ENCODE measurements at places on chromosomes 2 and 18.
A peak's percentile ranks its signal among the peaks of the same experiment; 100 is the strongest.

GRCh38 chr2:223513771-223514455, 88.2 kb downstream of the SCG2 start:
- DNase-seq = no peak

DNA sequence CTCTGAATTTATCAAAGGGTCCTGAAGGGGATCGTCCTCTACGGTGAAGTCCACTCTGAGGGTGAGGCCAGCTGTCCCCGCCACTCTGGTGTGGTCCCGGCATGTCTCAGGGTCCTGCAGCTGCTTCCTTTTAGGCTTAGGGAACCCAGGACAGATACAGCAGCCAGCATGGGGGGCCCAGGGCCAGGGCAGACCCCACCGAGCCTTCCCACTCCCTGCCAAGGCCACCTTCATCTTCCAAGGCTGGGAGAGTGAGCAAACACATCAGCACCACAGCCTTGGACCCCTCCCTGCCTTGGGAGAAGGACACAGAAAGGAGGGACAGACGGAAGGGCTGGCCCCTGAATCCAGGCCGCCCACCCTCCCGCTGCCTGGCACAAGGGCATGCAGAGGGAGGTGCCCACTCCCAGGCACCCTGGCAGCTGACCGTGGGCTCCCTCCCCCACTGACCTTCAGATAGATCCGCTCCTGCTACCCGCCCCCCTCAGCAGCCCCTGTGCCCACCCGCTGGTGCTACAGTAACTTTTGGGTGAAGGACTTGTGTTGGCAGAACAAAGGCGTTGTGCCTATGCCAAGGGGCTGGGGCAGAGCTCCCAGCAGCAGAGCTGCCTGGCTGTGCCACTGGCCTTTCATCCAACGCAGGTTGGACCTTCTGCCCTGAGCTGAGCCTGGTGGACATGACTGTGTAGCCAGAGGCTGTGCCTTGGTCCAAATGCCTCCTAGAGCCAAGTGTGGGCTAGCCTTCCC, 7.6 kb downstream of the CYP26B1 start:
- DNase-seq = no peak

DNA sequence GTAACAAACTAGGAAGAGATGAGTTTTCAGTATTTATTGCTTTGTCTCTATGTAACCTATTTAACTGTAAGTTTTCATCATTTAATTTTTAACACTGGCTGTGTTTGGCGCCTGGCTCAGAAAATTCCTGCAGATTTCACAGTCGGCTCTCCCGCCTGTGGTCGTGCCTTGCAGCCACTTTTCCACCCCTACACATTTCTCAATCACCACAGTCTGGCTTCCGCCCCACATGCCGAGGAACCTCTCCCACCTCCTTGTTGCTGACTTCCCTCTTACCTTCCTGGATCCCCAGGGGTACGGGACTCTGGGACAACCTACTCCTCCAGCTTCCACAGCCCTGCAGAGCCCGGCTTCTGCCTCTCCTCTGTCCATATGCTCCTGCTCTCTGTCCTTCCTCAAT, 41.6 kb upstream of the MGAT4A start:
- DNase-seq = no peak

- no peak for DNase-seq
Measured at GRCh38 chr2:71751590-71751989, 298.2 kb downstream of the DYSF start.

DNA sequence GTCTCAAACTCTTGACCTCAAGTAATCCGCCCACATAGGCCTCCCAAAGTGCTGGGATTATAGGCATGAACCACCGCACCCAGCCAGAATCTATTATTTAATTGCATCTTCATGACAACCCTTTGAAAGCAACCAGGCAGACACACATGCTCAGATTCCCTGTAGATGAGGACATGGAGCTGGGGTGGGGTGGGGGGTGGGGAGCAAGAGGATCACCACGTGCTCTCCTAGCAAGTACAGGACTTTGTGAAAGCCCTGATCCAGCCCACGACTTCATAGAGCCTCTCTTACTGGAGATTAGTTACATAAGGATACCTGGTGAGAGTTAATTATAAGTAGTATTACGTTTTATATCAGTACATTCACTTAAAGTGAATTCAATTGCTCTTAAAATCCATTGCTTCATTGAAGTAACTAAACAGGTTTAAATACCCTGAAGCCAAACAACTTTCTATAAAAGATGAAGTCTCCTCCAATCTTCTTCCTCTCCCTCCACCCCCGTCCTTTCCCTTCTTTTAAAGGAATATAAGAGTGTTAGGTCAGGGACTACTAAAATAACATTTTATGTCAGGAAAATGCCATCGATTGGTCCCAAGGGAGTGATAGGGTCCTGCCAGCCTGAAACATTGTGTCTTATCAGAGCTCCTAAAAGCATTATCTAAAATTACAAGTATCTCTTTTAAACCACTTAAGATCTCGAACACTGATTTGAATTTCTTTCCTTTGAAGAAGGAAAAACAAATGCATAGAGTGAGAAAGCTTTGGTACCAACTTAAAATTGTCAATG, 123.9 kb downstream of the EPHA4 start:
- DNase-seq = no peak

DNA sequence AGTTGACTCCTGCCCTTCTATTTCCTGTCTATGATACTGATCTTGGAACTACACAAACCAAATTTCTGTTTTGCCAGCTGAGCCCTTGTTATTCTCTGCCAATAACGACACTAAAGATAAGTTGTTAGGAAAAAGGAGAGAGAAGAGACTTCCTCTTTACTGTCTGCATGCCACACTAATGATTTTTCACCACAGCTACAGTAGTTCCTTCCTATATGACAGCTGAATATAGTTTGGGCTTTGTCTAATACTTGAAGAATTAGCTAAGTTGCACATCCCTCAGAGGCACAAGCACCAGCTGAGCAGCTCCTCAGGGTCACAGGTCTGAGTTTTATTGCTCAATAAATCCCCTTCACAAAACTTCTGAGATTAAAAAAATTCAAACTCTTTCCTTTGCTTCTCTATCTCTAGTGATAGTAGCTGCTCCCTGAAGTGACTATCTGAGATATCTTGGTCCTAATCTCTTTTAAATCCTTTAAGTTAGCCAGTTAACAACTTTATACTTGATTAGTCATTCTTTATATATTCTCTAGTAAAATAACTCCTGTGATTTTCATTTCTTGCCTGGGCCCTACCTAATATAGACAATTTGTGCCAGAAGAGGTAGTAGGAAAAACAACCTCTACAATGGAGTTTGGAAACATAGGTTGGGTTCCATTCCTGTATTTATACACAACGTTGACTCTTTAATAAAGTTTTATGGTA, 253.0 kb upstream of the CNTNAP5 start:
- DNase-seq = no peak

GRCh38 chr18:62187543-62188510, 772 bp downstream of the RELCH start:
- DNase-seq = no peak

DNA sequence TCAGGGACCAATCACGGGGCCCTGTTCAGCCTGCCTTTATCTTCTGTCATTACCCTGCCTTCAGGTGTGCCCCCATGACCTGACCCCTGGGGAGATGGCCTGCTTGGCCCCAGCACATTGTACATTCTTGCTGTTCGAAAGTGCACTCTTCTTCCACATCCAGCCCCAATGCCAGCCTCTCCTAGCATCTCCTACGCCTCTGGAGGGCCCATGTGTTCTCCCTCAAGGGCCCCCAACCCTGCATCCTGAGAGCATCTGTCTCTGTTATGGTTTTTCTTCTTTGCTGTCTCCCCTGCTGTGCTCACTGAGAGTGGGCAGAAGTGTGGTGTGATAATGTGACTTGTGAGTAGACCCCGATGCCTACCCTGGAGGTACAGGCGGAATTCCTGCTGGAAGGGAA, 41.5 kb upstream of the OTOS start:
- no peak for DNase-seq

- no peak for DNase-seq
Measured at GRCh38 chr18:10131460-10132395, 217.9 kb downstream of the VAPA start.

GRCh38 chr2:111705711-111706336, 178.2 kb downstream of the ANAPC1 start:
- DNase-seq = peak; percentile 66

GRCh38 chr2:236889791-236890704, 195.6 kb upstream of the COPS8 start:
- no peak for DNase-seq

- no peak for DNase-seq
Measured at GRCh38 chr2:230459216-230459615, 43.2 kb downstream of the SP100 start.

DNA sequence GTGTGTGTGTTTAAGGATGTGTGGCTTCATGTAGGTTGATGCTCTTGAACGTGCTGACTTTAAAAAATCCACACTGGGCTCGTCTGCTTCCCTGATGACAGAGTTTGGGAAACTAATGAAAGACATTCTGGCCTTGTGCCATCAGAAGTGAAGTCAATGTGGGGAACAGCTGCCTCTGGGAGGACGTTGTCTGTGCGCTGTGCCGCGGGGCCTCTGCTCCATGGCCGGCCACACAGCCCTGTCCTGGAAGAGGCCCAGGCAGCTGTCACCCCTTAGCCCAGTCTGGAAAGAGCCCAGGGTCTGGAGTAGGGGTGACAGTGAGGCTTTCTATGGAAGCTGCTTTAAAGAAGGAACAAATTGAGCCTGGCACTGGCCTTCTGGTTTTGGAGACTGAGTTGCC, 155.8 kb downstream of the SH3RF3 start:
- no peak for DNase-seq

GRCh38 chr2:31384351-31384750, 30.2 kb downstream of the XDH start:
- no peak for DNase-seq

Measured in stimulated activated CD8-positive, alpha-beta memory T cell treated with anti-CD3 and anti-CD28 coated beads, Interleukin-15, amount 100 ng/mL, for 48 hours (primary cell).